CD8-positive, alpha-beta memory T cell (primary cell): ENCODE measurements at places on chromosomes 3 and 15. TPM values are rescaled to one million over a fixed set of nuclear protein-coding genes. Genes with fewer than 3 reads are reported as not detected.
A peak's percentile ranks its signal among the peaks of the same experiment; 100 is the strongest.

DNA sequence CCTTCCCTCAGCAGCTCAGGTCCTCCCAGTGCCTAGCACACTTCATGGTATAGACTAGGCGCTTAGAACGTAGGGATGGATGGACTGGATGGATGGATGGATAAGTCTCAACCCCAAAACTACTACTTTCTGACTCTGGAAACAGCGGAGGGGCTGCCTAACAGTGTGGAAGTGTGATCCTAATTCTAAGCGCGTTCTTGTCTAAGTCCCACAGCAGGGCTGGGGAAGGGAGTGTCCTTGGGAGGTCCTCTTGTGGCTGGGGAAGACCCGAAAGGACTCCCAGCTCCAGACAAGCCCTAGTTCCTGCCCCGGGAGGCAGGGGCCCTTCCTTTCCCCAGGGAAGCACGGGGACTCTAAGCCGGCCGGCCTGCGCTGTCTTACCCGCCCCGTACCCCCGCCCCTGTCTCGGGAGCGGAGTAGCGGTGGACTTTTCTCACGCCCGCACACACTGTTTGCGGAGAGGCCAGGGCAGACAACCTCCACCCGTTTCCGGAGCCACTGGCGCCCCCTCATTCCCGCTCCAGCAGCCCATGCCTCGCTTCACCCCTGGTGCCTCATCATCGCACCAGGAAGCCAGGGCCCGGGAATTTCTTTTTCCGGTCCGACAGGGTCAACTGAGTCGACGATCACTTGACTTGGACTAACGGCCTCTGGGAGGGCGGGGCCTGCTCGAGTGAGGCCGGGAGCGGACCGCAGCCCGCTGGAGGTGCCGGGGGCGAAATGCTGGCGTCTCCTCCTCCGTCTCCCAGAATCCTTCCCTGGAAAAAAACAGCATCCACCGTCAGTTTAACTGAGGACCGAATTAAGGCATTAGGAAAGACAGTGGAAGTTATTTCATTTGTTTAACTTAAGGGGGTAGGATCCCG lies 133.3 kb downstream of the TBC1D2B start:
- no peak for DNase-seq

DNA sequence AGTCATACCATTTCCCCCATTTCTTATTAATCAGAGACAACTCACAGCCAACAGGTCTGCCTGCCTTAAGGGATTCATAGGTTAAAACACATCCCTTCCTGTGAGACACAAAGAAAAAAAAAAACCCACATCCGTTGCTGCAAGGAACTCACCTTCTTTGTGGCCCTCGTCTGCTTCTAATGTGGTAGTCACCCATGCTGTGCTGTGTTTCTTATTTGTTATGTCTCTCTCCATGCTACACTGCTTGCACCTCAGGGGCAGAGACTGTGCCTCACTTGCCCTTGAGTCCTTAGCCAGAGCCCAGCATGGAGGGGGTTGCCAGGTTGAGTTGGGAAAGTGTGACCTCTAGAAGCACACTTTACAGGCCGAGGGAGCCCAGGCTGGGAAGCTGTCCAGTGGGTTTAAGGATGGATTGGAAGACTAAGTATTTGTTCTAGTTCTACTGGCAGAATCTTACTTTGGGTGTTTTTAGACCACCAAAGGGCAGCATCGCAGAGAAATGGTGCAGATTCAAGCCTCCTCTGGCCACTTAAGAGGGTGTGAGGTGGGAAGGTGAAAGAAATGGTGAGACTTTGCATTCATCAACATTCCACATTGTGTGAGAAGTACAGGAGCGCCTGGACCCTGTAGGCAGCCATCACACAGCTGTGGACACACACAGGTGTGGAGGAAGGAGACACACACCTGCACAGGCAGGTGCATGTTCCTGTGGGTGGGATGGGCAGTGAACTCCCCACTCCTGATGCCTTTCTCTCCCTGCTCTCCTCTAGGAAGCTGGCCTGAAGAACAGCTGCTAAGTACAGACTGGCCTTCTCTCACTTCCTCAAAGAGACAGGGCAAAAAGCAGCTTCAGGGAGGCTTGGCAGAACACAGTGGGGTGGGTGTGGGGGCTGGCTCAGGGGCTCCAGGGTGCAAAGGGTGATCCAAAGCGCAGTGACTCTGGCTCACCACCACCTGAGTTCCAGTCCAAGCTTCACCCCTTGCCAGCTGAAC lies 48.8 kb downstream of the GLB1 start:
- peak; percentile 82 for DNase-seq

GRCh38 chr3:45055411-45056143 lies 29.5 kb downstream of the CLEC3B start:
- no peak for DNase-seq

The TIMP4 gene
- polyA plus RNA-seq, result not detected

The CCR8 gene
- polyA plus RNA-seq, result 2.1 TPM

The ARPP21 gene
- not detected for polyA plus RNA-seq

The VILL gene
- polyA plus RNA-seq, result 16.8 TPM
